ENCODE measurements at places on chromosomes 16 and 17.
A peak's percentile ranks its signal among the peaks of the same experiment; 100 is the strongest.

DNA sequence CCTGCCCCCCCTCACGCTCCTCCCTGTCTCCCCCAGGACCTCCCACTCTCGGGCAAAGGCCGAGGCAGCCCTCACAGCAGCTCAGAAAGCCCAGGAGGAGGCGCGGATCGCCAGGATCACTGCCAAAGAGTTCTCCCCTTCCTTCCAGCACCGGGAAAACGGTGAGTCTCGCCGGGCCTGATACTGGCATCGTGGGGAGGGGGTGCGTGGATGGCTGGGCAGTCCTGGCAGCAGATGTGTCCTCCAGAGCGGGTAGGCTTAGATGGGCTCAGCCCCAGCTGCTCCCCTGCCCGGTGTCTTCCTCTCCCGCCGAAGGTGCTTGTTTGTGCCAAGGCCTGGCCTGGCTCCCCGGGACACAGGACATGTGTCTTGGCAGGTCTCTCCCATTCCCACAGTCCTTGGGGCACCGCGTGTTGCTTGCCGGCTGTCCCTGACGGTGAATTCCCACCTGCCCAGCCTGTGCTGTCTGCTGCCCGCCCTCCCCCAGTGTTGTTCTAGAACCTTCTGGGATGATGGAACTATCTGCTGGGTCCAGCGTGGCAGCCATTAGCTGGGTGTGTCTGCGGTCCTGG is 81.6 kb downstream of the KLHDC4 start:
- no peak for DNase-seq

GRCh38 chr17:74118504-74118903 is 85.0 kb upstream of the RPL38 start:
- no peak for DNase-seq

DNA sequence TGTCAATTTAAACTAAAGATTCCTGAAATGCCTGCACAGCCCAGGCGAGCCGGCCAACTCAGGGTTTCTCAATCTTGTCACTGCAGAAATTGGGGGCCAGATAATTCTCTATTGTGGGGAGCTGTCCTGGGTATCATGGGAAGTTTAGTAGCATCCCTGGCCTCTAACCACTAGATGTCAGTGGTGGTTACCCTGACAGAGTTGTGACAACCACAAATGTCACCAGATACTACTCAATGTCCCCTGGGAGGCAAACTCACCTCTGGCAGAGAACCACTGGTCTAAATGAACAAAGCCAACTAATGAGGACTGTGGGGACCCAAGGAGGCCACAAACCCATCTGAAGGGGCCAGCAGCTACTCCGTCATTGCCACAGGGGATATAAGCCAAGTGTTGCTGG is 90.9 kb downstream of the MYH11 start:
- peak; percentile 46 for DNase-seq

DNA sequence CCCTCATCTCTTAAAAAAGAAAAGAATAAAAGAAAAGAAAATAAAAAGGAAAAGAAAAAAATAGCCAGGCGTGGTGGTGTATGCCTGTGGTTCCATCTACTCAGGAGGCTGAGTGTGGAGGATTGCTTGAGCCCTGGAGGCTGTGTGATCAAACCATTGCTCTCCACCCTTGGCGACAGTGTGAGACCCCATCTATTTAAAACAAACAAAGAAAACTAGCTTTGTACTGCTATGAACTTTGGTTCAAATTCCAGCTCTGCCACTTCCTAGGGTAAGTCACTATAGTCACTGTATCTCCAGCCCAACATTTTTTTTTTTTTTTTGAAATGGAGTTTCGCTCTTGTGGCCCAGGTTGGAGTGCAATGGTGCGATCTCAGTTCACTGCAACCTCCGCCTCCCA is 4.2 kb downstream of the CTF1 start:
- DNase-seq: no peak

GRCh38 chr16:7398536-7398935 is 65.9 kb downstream of the RBFOX1 start:
- DNase-seq: no peak

DNA sequence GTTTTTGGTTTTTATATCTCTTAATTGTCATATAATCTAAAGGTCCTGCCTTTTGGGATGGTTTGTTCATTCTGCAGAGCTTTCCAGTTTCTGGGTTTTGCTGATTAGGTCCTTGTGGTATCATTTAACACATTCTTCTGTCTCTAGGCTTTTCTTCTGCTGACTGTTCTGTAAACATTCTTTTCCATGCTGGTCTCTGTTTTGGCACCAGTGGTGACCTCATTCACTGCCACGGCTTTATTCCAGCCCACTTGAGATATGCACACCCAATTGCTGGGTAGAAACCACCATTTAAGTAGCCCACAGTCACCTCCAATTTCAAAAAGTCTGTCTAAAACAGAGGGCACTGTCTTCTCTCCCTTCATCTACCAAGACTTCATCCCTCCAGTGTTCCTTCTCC is 31.1 kb upstream of the COX10 start:
- no peak for DNase-seq

DNA sequence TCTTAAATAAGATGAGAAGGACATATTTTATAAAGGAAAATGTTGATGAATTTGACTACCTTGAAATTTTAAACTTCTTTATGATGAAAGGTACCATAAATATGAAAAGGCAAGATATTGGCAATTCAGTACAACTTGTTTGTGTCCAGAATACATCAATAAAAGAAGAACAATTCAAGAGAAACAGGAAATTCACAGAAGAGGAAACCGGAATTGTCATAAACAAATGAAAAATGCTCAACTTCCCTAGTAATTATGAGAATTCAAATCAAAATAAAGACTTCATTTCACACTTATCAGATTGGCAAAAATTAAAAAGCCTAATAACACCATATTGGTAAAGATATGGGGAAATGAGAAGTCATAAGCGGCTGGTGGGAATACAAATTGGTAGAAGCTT is 54.3 kb downstream of the WSB1 start:
- DNase-seq: no peak

GRCh38 chr16:14640538-14640937 is 7.8 kb downstream of the BFAR start:
- DNase-seq: no peak

DNA sequence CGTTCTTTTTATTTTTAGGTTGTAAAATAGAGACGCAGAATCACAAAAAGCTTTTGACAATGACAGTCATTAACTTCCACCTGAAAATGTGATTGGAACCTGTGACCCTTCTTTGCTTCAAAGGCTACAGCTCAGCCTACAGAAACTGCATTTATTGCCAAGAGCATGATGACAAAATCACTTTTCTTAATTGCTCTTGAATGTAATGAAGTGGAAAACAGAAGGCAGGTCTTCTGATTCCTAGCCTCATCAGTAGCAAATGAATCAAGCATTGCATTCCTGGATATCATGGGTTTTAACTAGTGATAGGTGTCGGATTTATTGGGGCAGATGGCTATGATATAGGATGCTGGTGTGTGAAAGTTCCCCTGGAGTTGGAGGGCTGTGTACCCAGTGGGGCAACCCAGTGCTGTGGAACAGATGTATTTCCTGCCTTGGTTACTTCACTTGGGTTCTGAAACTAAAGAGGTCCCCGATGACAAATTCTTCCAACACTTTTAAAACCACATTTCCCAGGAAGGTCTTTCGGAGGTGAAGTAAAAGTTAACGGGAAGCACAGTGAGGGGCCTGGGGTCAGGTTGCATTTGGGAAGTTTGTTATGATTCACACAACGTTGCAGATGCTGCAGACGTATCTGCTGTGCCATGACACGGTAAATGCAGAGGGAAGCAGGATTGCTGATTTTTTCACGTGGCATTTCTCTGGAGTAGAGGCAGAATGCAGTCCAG is 127.5 kb downstream of the HS3ST3A1 start:
- peak; percentile 28 for DNase-seq

DNA sequence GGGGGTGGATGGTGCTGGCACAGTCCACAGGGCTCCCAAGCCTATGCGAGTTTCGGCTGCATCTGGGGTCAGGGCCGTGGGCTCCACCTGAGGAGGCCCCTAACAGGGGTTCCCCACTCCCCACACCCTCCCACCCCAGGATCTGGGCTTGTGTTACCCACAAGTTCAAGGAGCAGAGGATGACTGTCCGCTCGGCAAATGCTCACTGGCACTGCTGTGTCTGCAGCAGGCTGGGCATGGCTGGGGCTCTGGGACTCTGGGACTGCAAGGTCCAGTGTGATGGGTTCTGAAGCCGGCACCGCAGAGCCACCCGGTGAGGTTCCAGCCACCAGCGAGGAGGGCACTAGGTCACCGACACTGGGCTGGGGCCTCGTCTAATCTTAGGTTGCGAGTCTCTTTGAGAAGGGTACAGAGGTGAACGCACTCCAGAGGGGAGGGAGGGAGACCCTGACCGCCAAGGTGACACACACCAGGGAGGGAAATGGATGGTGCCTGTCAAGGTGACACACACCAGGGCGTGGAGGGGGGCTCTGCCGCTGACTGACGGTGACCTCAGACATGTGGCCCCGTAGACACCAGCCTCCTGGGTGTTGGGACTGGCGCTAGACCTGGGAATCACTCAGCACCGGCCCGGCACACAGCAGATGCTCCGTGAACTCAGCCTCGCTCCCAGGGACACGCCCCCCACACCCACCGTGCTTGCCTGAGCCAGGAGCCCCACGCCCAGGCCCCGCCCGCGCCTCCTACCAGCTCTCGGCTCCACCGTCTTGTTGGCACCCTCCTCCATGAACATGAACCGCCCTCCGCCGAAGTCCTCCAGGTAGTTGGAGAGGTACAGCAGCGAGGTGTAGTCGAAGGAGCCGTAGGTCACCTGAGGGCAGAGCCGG is 20.5 kb upstream of the HEXD start:
- no peak for DNase-seq

DNA sequence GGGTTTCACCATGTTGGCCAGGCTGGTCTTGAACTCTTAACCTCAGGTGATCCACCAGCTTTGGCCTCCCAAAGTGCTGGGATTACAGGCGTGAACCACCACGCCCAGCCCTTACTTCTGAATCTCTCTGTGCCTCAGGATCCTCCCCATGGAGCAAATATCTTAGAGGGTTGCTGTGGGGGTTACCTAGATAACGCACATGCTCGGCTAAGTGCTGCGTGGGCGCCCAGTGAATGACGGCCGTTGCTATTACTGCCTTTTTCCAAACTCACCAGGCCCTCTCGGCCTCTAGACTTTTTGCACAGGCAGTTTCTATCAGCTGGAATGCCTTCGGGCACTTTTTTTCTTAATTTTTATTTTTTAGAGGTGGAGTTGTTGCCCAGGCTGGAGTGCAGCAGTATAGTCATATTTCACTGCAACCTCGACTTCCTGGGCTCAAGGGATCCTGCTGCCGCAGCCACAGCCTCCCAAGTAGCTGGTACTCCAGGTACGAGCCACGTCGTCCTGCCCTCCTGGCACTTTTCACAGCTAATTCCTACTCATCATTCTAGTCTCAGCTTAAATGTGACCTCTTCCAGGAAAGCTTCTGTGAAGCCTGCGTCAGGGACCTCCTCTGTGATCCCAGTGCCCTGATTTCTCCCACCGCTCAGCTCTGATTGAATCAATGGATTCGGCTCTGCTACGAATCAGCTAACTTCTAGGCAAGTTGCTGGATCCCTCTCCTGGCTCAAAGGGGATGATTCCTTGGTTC is 8.6 kb downstream of the CCDC102A start:
- DNase-seq: no peak

GRCh38 chr17:7654832-7655540 is 4.3 kb downstream of the ATP1B2 start:
- peak; percentile 5 for DNase-seq

- DNase-seq: peak; percentile 10
Observed at GRCh38 chr17:68020409-68020756, 15.2 kb upstream of the KPNA2 start.

- no peak for DNase-seq
Observed at GRCh38 chr16:50257876-50258275, 8.5 kb upstream of the ADCY7 start.

DNA sequence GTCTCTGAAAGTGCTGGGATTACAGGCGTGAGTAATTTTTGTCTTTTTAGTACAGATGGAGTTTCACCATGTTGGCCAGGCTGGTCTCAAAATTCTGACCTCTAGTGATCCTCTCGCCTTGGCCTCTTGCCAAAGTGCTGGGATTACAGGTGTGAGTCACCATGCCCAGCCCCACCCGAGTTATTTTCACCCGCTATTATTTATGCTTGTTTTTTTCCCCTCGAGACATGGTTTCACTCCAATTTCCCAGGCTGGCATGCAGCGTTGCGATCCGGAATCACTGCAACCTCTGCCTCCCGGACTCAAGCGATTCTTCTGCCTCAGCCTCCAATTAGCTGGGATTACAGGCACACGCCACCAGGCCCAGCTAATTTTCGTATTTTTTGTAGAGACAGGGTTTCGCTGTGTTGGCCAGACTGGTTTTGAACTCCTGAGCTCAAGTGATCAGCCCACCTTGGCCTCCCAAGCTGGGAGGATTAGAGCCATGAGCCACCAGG is 9.2 kb downstream of the RPL23 start:
- DNase-seq: peak; percentile 57

GRCh38 chr17:6297960-6298359 is 137.0 kb downstream of the AIPL1 start:
- DNase-seq: no peak

DNA sequence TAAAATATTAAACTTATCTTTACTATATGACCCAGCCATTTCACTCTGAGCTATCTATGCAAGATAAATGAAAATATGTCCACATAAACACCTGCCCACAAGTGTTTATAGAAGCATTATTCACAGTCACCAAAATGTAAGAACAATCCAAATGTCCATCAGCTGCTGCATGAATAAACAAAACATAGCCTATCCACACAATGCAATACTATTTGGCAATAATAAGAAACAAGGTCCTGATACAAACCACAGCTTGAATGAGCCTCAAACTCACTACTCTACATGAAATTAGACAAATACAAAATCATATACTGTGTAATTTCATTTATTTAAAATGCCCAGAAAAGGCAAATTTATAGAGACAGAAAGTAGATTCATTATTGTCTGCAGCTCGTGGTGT is 355.1 kb downstream of the CDH8 start:
- DNase-seq: no peak

GRCh38 chr16:14634389-14634725 is 1.6 kb downstream of the BFAR start:
- no peak for DNase-seq

GRCh38 chr16:46713634-46714033 is 24.2 kb downstream of the ORC6 start:
- DNase-seq: no peak

- DNase-seq: no peak
Observed at GRCh38 chr17:78276098-78276887, 44.9 kb downstream of the TMEM235 start.

DNA sequence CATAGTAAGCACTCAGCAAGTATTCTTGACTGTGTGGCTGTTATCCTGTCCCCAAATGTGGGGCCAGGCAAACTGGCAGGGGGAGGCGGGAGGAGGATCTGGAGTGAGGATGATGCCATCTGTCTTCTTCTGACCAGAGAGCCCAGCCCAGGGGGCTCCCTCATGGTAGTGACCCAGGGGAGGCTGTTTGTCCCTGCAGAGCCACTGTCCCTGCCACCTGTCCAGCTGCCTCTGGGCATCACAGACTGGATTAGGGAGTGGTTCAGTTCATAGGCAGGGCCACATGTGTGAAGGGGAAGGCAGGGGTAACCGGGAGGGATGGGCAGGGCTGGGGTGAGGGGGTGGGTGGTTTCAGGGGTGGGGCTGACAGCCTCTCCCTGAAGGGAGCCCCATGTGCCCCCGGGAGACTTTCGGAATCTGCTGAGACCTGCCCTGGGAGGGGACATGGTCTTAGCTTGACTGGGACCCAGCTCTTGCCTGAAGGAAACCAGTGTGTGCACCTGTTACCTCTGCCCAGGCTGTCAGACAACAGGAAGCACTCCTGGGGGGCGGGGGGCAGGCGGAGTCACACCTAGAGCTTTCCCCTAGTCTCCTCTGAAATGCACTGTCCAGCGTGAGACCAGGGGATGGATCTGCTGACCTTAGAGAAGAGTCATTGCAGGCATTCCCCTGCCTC is 15.2 kb downstream of the ARHGAP23 start:
- DNase-seq: no peak
